ENCODE measurements at places on chromosomes 5 and 9. TPM values are rescaled to one million over a fixed set of nuclear protein-coding genes. Genes with fewer than 3 reads are reported as not detected.

The CNTLN gene
- total RNA-seq: 0.52 TPM

The GDF9 gene
- 0.35 TPM for total RNA-seq

DNA sequence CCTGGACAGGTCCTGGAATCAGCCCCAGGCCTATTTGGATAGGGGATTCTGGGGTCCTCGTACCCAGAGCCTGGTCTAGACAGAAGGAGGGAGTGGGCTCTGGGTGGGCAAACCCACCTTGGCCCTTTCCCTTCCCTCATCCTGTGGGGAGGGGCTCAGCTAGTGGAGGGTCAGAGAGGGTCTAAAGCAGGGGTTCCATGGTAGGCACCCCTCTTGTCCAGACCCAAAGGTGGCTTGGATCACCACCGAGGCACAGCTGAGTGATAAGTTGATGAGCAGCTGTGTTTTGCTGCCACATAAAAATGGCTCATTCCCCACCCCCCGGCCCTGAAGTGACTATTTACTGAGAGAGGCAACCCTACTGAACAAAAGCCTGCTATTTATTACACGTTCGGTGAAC lies 53.8 kb upstream of the KCNMB1 start:
- H3K27ac ChIP-seq: no peak overlapping the region
- no peaks in the 10 kb centered on the region for H3K36me3 ChIP-seq
- H3K4me1 ChIP-seq: no peaks in the 10 kb centered on the region
- H3K4me3 ChIP-seq: no peak overlapping the region

- no peak overlapping the region for H3K4me3 ChIP-seq
- no peak for DNase-seq
- H3K27ac ChIP-seq: no peak overlapping the region
- H3K27me3 ChIP-seq: no peaks in the 10 kb centered on the region
- no peaks in the 10 kb centered on the region for H3K4me1 ChIP-seq
These were observed 12.1 kb downstream of the MELK start for GRCh38 chr9:36584620-36585460.

The FOXD4L5 gene
- not detected for total RNA-seq

DNA sequence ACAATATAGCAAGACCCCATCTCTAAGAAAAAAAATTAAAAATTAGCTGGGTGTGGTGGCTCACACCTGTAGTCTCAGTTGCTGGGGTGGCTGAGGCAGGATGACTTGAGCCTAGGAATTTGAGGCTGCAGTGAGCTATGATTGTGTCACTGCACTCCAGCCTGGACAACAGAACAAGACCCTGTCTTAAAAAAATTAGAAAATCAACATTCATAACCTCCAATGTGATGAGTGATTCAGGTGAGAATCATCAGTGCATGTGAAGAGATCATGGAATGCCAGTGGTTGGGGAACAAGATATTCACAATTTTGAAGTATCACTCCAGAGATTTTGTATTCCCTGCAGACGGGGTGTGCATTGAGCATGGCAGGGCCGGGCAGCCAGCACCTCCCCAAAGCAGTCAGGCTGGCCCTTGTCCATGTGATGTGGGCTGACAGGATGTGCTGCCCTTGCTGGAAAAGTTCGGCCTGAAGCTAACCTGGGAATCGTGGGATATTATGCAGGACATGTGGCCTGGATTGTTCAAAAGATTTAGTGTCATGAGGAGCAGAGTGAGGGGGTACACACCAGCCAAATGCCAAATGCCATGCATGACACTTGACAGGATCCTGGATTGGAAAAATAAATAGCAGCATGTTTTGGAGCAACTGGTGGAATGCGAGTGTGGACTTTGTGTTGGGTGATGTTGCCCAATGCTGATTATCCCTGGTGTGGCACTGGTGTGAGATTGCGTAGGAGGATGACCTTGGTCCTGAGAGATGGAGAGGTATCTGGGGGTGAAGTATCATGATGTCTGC lies 189.0 kb downstream of the RGS3 start:
- H3K27ac ChIP-seq: no peak overlapping the region
- H3K4me3 ChIP-seq: no peak overlapping the region
- no peaks in the 10 kb centered on the region for H3K27me3 ChIP-seq
- H3K36me3 ChIP-seq: no peaks in the 10 kb centered on the region
- H3K4me1 ChIP-seq: no peaks in the 10 kb centered on the region

- H3K4me1 ChIP-seq: no peaks in the 10 kb centered on the region
- no peaks in the 10 kb centered on the region for H3K27me3 ChIP-seq
These were observed 8.8 kb upstream of the IGFBPL1 start for GRCh38 chr9:38432922-38433510.

GRCh38 chr9:83671451-83671850 lies 36.3 kb downstream of the UBQLN1 start:
- H3K27me3 ChIP-seq: no peaks in the 10 kb centered on the region
- DNase-seq: no peak

- H3K4me3 ChIP-seq: no peak overlapping the region
- no peak for DNase-seq
- no peaks in the 10 kb centered on the region for H3K4me1 ChIP-seq
- no peaks in the 10 kb centered on the region for H3K36me3 ChIP-seq
These were observed 35.4 kb upstream of the MSH3 start for GRCh38 chr5:80619086-80619485.

- no peaks in the 10 kb centered on the region for H3K36me3 ChIP-seq
- no peaks in the 10 kb centered on the region for H3K4me1 ChIP-seq
- DNase-seq: no peak
- H3K27me3 ChIP-seq: no peaks in the 10 kb centered on the region
- H3K27ac ChIP-seq: no peak overlapping the region
- H3K4me3 ChIP-seq: no peak overlapping the region
These were observed 91.0 kb downstream of the ARSB start for GRCh38 chr5:78893940-78894677.

DNA sequence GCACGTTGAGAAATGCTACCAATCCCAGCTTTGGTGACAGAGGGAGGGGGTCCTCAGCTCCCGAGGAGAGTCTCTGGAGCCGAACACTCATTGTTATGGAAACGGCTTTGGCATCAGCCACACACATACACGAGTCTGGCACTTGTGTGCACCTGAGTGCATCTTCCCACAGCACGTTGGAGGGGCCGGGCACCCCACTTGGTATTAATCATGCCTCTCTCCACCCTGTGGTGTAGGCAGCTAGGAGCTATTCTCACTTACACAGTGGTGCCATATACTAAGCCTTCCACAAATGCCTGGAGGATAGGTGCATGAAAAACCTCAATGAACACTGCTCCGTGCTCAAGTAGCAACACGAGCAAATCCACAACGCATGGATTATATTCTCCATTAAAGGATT lies 133.9 kb upstream of the PANK3 start:
- no peak for DNase-seq
- no peak overlapping the region for H3K4me3 ChIP-seq
- H3K4me1 ChIP-seq: no peaks in the 10 kb centered on the region
- no peak overlapping the region for H3K27ac ChIP-seq
- no peaks in the 10 kb centered on the region for H3K27me3 ChIP-seq
- H3K36me3 ChIP-seq: no peaks in the 10 kb centered on the region

DNA sequence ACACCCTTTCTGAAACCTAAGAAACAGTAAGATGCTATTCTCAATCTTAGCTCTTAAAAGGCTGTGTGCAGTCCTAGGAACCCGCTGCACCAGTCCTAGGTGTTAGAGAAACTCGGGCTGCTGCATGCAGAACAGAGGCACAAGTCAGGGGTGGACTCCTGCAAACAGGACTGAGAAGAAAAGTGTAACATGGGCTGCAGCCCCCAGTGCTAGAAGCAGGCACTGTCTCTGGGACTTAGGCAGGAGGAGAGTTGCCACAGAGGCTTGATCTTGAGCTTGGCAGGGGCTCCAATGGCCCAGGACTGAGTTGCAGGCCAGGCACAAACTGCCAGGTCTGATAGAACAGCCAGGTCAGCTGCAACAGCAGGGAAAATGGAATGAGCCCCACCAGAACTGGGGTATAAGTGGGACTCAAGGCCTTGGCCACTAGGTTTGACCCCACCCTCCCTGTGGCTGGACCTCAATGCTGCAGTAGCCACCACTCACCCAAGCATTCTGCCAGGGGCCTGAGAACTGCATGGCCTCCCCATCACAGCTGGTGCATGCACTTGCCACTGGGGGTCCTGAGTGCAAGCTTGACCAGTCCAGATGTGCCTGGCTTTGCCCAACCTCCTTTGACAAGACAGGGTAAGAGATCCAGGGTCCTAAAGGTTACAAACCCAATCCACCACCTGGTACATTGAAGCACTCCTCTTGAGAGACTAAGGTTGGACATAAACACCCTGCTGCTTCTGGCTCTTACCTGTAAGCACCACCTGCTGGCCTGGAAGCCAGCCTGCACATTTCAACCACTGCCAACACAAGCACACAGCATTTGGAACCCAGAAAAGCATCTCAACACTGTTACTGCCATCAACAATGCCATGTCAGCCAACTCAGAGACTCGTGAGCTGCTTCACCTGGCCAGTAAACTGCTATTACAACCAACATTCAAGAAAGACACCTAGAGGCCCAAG lies 103.3 kb downstream of the FBXL17 start:
- H3K27me3 ChIP-seq: no peaks in the 10 kb centered on the region
- DNase-seq: peak; percentile 3
- no peaks in the 10 kb centered on the region for H3K4me1 ChIP-seq
- peaks cover 2% of the 10 kb centered on the region for H3K36me3 ChIP-seq
- H3K27ac ChIP-seq: no peak overlapping the region

The ZBTB5 gene
- total RNA-seq: 13.5 TPM

DNA sequence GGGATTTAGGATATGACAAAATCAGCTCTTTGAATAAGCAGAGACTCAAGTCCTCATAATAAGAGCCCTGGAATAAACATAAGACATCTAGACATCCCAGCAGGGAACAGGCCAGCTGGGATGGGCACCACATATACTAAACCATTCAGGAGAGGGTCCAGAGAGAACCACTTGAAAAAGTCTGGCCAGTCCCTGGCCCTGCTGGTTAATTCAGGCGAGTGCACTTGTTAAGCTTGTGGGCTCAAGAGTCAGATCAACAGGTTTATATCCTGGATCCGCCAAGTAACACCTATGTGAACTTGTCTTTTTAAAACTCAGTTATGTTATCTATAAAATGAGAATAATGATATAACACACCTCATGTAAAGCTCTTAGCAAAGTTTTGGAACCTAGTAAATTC lies 63.3 kb downstream of the CAVIN4 start:
- no peak overlapping the region for H3K27ac ChIP-seq
- no peak overlapping the region for H3K4me3 ChIP-seq
- DNase-seq: no peak
- H3K27me3 ChIP-seq: peaks cover 3% of the 10 kb centered on the region
- no peaks in the 10 kb centered on the region for H3K36me3 ChIP-seq
- H3K4me1 ChIP-seq: no peaks in the 10 kb centered on the region

The NTRK2 gene
- 0.12 TPM for total RNA-seq

DNA sequence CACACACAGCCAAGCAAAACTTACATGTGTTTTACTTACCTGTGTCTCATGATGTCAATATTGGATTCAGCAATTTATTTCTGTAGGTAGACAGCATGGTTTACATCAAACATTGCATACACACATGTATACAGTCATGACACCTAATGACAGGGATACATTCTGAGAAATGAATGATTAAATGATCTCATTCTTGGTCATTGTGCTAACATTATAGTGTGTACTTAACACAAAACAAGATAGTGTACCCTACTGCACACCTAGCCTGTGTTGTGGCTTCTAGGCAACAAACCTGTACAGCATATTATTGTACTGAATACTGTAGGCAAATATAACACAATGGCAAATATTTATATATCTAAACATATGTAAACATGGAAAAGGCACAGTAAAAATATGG lies 28.0 kb downstream of the ISOC1 start:
- H3K36me3 ChIP-seq: peaks cover 2% of the 10 kb centered on the region
- DNase-seq: no peak
- H3K27me3 ChIP-seq: no peaks in the 10 kb centered on the region
- peaks cover 12% of the 10 kb centered on the region for H3K4me1 ChIP-seq
- H3K27ac ChIP-seq: no peak overlapping the region

GRCh38 chr5:142426129-142427014 lies 101.6 kb upstream of the SPRY4 start:
- H3K4me1 ChIP-seq: peaks cover 5% of the 10 kb centered on the region
- H3K27ac ChIP-seq: no peak overlapping the region
- no peak overlapping the region for H3K4me3 ChIP-seq
- H3K27me3 ChIP-seq: no peaks in the 10 kb centered on the region
- no peaks in the 10 kb centered on the region for H3K36me3 ChIP-seq

The KIAA0825 gene
- total RNA-seq: 4.6 TPM

GRCh38 chr5:127746756-127747155 lies 43.6 kb downstream of the CCDC192 start:
- DNase-seq: peak; percentile 8
- no peaks in the 10 kb centered on the region for H3K36me3 ChIP-seq
- H3K27ac ChIP-seq: no peak overlapping the region
- no peaks in the 10 kb centered on the region for H3K4me1 ChIP-seq
- H3K27me3 ChIP-seq: no peaks in the 10 kb centered on the region

- peaks cover 20% of the 10 kb centered on the region for H3K4me1 ChIP-seq
- H3K36me3 ChIP-seq: no peaks in the 10 kb centered on the region
- no peak overlapping the region for H3K4me3 ChIP-seq
- no peaks in the 10 kb centered on the region for H3K27me3 ChIP-seq
- H3K27ac ChIP-seq: no peak overlapping the region
- no peak for DNase-seq
These were observed 63.7 kb upstream of the IER5L start for GRCh38 chr9:129241725-129242124.
